ENCODE measurements at places on chromosomes 6 and 20.

DNA sequence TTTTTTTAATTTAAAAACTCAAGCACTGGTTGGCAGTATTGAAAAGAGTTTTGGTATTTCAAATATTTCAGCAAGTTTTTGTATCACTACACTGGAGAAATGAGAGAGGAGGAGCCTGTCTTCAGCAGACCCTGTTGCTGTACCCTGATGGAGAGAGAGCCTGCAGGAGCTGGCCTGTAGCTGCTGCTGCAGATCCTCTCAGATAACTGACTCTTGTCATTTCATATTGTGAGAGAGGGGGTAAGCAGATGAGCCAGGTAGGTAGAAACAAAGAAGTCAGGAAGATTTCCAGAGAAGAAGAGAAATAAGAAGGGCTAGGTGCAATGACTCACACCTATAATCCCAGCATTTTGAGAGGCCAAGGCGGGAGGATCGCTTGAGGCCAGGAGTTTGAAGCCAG, 64.1 kb upstream of the TBC1D7 start:
- DNase-seq: no peak

DNA sequence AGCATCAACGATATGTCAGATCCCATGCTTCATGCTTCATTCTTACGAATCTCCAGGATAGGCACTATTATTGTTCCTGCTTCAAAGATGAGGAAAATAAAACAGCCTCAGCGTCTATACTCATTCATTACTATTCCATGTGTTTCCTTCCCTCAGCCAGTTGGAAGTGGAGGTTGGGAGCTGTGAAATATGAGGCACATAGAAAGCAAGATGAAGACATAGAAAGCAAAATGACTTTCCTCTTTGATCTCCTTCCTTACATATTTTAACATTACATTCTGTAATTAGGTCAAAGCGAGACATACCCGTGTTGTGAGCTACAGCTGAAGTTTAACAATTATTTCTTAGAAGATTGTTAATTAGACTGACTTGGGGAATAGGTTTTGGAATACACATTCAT, 125.4 kb downstream of the FYN start:
- DNase-seq: no peak

- DNase-seq: no peak
Observed at GRCh38 chr6:99119109-99120031, 171.6 kb upstream of the FBXL4 start.

DNA sequence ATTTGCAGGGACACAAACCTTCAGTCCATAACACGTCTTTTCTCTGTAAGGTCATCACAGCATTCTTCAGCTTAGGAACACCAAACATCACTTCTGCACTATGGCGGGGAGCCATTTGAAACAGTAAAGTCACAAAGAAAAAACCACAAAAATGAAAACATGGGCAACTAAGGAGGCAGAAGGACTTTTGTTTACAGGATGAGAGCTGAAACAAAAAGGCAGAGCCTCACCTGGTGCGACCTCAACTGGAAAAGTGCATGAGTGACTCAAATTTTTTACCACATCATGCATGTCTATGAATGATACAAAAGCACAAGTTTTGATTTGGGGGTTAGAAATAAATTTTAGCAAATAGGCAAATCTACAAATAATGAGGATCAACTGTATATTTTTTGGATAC, 68.2 kb upstream of the TNFAIP3 start:
- no peak for DNase-seq

DNA sequence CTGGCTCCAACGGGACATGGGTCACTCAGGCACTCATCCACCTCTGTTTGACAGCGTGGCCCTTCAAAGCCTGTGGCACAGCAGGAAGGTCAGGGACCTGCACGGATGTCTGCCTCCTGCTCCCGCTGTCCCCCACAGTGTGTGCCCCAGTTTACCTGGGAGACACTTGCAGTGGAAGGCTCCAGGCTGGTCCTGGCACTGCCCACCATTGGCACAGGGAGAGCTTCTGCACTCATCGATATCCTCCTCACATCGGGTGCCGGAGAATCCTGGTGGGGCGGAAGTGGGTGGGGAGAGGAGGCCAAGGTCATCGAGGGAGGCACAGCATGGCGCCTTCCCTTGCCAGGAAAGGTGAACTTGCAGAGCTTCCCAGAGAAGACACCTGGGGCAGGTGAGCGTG, 6.9 kb downstream of the NOTCH4 start:
- DNase-seq: no peak

- no peak for DNase-seq
Observed at GRCh38 chr6:11161031-11161956, 49.8 kb upstream of the ERVFRD-1 start.

DNA sequence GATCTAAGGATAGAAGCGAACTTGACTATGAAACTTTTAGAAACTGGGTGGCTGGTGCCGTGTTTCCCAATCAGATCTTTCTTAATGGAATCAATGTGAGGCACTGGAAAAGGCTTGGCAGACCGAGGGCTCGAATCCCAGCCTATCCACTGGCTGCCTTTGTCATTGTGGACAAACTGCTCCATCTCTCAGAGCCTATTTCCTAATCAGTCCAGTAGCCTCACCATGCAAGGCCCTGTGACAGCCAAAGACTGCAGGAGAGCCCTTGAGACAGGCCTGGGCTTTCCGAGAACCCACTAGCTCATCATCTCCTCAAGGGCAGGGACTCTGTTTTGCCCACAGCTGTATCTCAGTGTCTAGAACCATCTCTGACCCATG, 43.4 kb downstream of the SPDEF start:
- DNase-seq: no peak

- no peak for DNase-seq
Observed at GRCh38 chr20:8389381-8390036, 257.4 kb downstream of the PLCB1 start.

DNA sequence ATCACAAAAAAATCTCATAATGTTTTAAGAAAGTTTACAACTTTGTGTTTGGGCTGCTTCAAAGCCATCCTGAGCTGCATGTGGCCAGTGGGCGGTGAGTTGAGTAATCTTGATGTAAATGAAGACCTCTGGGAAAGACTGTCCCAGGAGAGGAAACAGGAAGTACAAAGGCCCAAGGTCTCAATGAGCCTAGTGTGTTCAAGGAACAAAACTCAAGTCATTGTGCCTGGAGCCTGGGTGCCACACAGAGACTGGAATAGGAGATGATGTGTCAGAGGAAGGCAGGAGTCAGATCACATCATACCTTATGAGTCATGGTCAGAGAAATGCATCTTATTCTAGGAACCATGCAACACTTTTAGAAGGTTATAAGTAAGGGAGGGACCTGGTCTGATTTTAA, 51.5 kb downstream of the COL19A1 start:
- no peak for DNase-seq

- no peak for DNase-seq
Observed at GRCh38 chr6:47360388-47360787, 50.7 kb upstream of the TNFRSF21 start.

GRCh38 chr6:112286010-112286409, 31.6 kb upstream of the LAMA4 start:
- DNase-seq: peak; percentile 60

DNA sequence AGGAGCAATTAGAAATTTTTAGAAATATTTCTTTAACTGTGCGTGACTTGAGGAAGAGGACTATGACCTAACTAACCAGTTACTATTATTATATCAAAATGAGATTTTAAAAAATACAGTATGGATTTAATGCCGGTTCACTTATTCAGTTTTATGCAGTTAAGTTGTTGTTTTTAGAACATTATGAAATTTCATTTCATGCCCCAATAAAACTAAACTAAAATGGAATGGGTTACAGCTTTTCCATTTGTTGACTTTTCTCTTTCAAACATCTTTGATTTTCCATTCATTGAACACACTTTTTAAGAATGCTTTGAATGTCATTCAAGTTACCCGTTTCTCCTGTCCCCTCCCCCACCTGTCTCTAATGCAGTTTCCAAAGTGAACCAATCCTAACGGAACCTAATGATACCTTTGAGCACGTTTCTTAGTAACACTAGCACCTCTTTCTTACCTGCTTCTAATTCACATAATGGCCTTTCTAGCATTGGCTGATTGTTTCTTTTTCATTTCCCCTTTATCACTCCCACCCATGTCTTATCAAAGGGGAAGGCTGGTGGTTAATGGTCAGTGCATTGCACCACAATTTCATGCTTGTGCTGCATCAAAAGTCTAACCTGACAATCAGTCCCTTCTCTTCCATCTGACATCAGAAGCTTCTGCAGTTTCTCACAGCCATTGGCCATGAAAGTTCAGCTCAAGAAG, 262.2 kb upstream of the TAB2 start:
- no peak for DNase-seq

- no peak for DNase-seq
Observed at GRCh38 chr6:43074847-43075669, 1.1 kb upstream of the PTK7 start.

GRCh38 chr20:16942756-16943155, 194.6 kb downstream of the OTOR start:
- DNase-seq: no peak

DNA sequence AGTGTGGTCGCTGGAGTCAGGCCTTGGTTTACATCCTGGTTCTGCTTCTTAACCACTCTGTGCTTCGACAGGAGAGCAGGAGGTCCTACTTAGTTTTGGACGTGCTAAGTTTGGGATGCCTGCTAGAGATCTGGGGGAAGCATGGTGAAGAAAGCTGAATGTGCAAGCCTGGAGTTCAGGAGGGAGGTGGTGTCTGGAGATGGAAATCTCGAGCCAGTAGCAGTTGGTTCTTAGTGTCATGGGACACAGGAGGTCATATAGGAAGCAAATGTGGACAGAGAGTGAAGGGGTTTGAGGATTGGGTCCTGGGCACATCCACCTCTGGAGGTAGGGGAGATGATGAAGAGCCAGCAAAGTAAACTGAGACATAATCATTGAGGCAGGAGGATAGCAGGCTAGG, 131.4 kb downstream of the SYCP2 start:
- no peak for DNase-seq

- no peak for DNase-seq
Observed at GRCh38 chr6:35473075-35473849, 5.1 kb downstream of the RPL10A start.

DNA sequence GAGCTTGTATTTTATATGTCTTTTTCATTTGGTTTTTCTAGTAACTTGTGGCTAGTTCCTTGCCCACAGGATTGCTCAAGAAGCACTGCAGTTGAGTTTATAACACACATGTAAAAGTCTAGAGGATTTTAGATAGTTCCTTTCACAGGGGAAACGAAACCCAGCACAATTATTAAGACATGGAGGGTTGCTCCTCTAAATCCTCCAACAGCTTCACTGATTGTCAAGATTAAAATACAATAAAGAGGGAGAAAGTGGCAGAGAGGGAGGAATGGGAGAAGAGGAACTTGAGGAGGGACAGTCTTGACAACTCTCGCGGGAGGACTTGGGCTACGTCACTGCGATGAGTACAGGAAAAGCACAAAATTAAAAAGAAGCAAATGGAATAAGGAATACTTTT, 9.7 kb upstream of the TBC1D7 start:
- DNase-seq: no peak

- DNase-seq: no peak
Observed at GRCh38 chr6:13013681-13014503, 297.3 kb downstream of the PHACTR1 start.

- DNase-seq: no peak
Observed at GRCh38 chr6:114096561-114097172, 125.7 kb upstream of the HDAC2 start.

GRCh38 chr6:15349379-15349778, 103.5 kb downstream of the JARID2 start:
- no peak for DNase-seq

GRCh38 chr20:49656304-49656703, 57.4 kb downstream of the B4GALT5 start:
- DNase-seq: no peak

- DNase-seq: no peak
Observed at GRCh38 chr20:1657556-1658334, at the start of gene SIRPG. TSS of gene SIRPG (minus strand) at chr20:1657779. CDS start at chr20:1657714, 65 bp downstream.

GRCh38 chr20:57260934-57261333, 5.5 kb downstream of the BMP7 start:
- no peak for DNase-seq

- no peak for DNase-seq
Observed at GRCh38 chr6:69179681-69180080, 544.6 kb downstream of the ADGRB3 start.
